ENCODE measurements at places on chromosomes 11 and 22.
A peak's percentile ranks its signal among the peaks of the same experiment; 100 is the strongest.

- no peak for DNase-seq
Observed at GRCh38 chr22:24445481-24446259, 18.3 kb downstream of the ADORA2A start.

DNA sequence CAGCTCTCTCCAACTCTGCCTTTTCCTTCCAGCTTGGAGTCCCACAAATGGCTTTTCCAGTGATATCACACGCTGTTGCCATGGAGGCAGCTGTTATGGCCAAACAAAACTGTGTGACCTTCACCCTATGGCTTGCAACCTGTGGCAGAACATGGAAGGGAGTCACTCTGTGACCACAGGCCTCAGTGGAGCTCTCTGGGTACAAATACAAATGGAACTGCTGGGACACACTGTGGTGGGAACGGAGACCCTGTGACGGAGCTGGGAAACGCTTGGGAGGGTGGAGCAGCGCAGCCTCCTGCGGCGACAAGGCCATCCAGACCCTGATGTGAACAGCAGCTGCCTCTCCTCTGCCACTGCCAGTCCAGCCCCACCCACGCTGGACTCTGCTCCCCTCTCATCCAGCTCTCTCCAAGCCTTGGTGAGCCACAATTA, 162.5 kb downstream of the ETS1 start:
- peak; percentile 23 for DNase-seq

GRCh38 chr11:14376920-14377319, 17.9 kb upstream of the RRAS2 start:
- peak; percentile 18 for DNase-seq

- no peak for DNase-seq
Observed at GRCh38 chr11:60788401-60789125, 3.4 kb downstream of the MS4A10 start.

- DNase-seq, result no peak
Observed at GRCh38 chr11:8080674-8081590, at the start of gene TUB. Gene TUB, plus strand, starts transcription at chr11:8081211. Its CDS starts 300 bp downstream, at chr11:8081511.

GRCh38 chr11:128046213-128046612, 541.1 kb downstream of the ETS1 start:
- no peak for DNase-seq

DNA sequence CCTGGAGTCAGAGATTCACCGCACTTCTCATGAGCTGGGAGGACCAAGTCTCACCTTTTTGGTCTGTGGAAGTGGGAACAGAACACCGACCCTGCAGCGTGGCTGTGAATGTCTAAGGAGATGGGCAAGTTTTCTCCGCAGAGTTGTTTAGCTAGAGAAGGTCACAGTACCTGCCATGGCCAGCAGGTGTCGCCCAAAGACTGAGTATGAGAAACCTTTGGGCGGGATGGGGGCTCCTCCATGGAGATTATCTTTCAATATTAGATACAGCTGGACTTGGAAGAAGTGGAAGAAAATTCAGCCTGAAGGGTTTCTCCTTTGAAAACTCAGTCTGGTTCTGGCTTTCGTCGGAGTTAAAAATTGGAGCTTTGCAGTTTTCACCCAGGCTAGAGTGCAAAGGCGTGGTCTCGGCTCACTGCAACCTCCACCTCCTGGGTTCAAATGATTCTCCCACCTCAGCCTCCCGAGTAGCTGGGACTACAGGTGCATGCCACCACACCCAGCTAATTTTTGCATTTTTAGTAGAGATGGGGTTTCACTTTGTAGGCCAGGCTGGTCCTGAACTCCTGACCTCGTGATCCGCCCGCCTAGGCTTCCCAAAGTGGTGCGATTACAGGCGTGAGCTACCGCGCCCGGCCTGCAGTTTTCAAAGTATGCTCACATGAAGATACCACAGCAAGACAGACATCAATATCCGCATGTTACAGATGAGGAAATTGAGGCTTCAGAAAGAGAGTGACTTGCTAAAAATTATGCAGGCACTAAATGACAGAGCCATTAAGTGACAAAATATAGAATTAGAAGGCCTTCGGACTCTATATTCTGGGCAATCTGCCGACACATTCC, 10.7 kb upstream of the DSCAML1 start:
- DNase-seq, result peak; percentile 36

- peak; percentile 86 for DNase-seq
Observed at GRCh38 chr11:114678125-114679036, at the start of gene NXPE2. Gene NXPE2, plus strand, starts transcription at chr11:114678527. Its CDS starts 49 bp downstream, at chr11:114678576.

- DNase-seq, result no peak
Observed at GRCh38 chr11:68942095-68942620, 38.5 kb downstream of the IGHMBP2 start.

GRCh38 chr11:26715133-26715532, 6.7 kb downstream of the SLC5A12 start:
- no peak for DNase-seq
